ENCODE measurements at places on chromosomes 2 and 18.

DNA sequence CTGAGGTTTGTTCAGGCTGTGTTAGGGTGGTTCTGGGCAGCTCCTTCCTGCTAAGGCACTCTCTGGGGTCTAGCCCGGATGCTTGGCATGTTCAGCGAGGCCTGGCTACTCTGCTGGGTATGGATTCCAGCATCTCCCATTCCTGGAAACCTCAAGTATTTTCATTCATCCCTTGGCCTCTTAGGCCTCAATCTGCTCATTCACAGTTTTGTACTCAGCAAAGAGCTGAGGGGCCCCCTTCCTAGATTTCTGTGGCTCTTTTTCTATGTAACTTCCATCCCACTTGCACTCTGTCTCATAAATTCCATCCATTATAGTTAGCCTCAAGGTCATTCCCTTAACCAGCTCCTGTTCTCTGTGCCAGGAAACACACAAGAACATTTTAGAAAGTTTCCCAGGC is 798.8 kb upstream of the HS6ST1 start:
- no peak overlapping the region for H3K27ac ChIP-seq
- H3K27me3 ChIP-seq: no peaks in the 10 kb centered on the region
- no peaks in the 10 kb centered on the region for H3K4me1 ChIP-seq
- no peak for DNase-seq

DNA sequence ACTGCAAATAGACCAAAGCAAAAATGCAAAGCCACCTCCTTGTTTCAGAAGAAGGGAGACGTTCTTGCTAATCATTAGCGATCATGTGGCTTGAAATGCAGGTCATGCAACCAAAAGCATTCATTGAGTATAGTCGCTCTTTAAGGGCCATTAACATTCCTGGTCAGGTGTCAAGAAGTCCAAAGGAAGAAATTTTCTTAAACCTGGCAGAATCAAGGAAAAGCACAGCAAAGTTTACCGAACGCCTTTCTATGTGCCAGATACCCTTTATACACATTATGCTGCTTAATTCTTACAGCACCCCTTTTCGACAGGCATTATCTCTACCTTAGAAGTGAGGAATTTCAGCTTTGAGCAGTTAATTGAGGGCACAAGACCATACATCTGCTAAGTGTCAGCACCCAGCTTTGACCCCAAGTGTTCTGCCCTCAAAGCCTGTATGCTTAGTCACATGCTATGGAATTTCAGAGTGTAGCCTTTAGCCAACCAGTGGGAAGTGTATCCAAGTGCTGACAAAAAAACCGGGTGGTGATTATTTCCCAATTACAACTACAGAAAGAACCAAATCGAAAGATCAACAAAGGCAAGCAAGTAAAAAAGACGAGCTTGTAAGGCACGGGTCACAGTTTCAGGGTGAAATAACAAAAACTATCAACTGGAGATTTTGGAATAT is 70.8 kb downstream of the EPHA4 start:
- no peak overlapping the region for H3K4me3 ChIP-seq
- DNase-seq: no peak
- H3K27me3 ChIP-seq: no peaks in the 10 kb centered on the region
- no peak overlapping the region for H3K27ac ChIP-seq
- no peaks in the 10 kb centered on the region for H3K36me3 ChIP-seq

GRCh38 chr18:28372186-28372585 is 195.3 kb upstream of the CDH2 start:
- no peak overlapping the region for H3K27ac ChIP-seq
- no peak overlapping the region for H3K4me3 ChIP-seq
- H3K4me1 ChIP-seq: no peaks in the 10 kb centered on the region
- DNase-seq: no peak
- H3K36me3 ChIP-seq: no peaks in the 10 kb centered on the region

DNA sequence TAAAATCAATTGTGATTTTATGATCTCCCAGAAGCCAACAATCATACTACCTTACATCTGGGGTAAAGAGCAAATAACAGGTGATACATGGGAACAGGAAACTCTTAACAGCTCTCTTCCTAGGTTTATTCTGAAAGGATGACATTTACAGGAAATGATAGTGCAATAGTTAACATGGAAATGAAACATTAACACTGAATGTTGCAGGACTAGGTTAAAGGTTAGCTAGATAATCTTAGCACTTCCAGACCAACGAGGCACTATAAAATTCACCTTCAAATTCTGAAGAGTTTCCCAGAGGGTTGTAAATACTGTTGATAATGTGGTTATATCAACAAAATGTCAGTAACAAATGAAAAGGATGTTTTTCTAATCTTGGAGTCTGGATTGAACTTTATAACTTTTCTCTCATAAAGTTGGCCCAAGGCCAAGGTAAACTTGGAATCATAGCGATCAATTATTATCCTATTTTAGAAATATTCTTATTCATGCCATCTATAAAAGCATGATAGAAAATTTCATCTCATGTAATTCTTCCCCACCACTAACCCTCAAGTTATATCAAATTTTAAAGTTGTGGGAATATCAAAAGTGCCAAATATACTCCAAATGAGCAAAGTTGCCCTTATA is 32.9 kb upstream of the GCG start:
- no peak overlapping the region for H3K4me3 ChIP-seq
- no peaks in the 10 kb centered on the region for H3K36me3 ChIP-seq
- no peak overlapping the region for H3K27ac ChIP-seq
- no peaks in the 10 kb centered on the region for H3K27me3 ChIP-seq

GRCh38 chr2:198055716-198056115 is 251.3 kb downstream of the PLCL1 start:
- H3K36me3 ChIP-seq: no peaks in the 10 kb centered on the region
- H3K27ac ChIP-seq: no peak overlapping the region
- no peak overlapping the region for H3K4me3 ChIP-seq

- no peak overlapping the region for H3K27ac ChIP-seq
- H3K4me3 ChIP-seq: no peak overlapping the region
- DNase-seq: no peak
- peaks cover 63% of the 10 kb centered on the region for H3K36me3 ChIP-seq
These were observed 17.5 kb upstream of the CEP192 start for GRCh38 chr18:12973562-12974213.

DNA sequence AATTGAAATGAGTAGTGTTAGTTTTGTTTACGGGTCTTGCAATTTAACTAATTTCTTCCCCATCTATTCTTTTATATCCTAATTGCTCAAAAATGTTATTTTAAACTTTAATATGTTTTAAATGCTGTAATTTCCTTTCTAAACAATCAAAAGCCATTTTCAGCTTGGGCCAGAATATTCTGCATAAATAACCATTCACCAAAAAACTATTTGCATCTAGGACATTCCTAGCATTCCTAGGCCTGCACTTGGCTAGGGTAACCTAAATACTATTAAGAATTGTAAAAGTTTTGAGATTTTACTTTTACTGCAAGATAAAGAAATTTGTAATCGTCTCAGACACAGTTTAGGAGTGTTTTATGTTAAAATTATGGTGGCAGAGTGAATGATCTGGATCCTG is 7.8 kb upstream of the ETAA1 start:
- no peaks in the 10 kb centered on the region for H3K4me1 ChIP-seq
- H3K27me3 ChIP-seq: no peaks in the 10 kb centered on the region

DNA sequence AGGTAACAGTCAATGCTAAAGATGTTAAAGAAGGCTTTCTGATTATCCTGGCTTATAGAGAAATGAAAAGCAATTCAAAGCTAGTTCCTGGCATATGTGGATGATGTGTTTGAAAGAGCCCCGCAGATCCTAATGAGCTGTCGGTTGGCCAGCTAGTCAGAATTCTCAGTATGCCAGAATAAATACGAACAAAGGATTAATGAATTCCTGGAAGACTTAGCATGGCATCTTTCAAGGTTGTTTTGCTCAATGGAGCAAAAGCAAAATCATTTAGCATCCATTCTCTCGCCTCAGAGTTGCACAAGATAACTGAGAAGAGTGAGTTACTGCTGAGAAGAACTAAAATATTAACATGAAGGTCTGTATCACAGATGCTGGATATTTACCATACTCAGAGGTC is 307.6 kb downstream of the RIT2 start:
- no peaks in the 10 kb centered on the region for H3K36me3 ChIP-seq
- DNase-seq: no peak
- no peak overlapping the region for H3K27ac ChIP-seq
- H3K4me3 ChIP-seq: no peak overlapping the region
- H3K4me1 ChIP-seq: no peaks in the 10 kb centered on the region

DNA sequence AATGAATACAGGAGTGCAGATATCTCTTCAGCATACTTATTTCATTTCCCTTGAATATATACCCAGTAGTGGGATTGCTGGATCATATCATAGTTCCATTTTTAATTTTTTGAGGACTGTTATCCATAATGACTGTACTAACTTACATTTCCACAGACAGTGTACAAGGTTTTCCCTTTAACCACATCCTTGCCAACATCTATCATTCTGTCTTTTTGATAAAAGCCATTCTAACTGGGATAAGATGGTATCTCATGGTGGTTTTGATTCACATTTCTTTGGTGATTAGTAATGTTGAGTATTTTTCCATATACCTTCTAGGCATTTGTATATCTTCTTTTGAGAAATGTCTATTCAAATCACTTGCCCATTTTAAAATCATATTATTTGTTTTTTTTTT is 325.2 kb downstream of the CYP26B1 start:
- no peak overlapping the region for H3K4me3 ChIP-seq
- no peaks in the 10 kb centered on the region for H3K36me3 ChIP-seq
- no peaks in the 10 kb centered on the region for H3K4me1 ChIP-seq
- H3K27me3 ChIP-seq: peaks cover 3% of the 10 kb centered on the region
- H3K27ac ChIP-seq: no peak overlapping the region

DNA sequence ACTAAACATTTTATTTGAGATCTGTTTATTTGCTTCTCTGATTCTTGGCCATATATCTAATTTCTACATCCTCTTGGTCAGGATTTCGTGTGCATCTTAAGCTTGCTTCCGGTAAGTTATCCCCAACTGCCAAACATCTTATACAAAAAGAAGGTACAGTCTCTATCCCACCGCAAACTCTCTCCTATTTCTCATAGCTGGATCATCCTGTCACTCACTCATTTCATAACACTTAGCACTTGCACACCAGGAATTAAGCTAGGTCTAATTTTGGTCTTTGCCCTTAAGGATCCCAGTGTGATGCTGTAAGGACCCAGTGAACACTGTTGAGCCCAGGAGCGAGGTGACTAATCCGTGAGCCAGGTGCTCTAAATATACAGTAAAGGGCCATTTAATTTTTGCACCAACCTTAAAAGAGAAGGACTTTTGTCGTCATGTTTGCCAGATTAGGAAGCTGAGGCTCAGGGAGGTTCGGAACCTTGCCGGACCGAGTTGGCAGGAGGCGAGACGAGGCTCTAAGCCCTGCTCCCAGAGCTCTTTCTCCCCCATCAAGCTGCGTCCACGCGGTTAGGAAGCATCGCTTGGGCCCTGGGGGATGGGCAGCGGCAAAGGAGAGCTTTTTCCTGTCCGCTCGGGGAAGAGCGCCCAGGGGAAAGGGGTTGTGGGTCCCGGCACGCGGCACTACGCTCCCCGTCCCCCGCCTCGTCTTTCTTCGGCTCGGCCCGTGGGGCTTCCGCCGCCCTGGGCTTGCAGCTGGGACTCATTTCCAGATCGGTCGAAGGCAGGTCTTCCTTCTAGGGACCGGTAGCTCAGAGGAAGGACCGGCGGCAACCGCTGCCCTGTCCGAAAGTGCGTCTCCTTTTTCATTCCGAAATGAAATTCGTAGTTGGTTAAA is 4.1 kb upstream of the ITPRIPL1 start:
- H3K27me3 ChIP-seq: no peaks in the 10 kb centered on the region
- H3K36me3 ChIP-seq: peaks cover 3% of the 10 kb centered on the region
- H3K4me3 ChIP-seq: peak overlapping the region; percentile 62
- peak; percentile 48 for DNase-seq
- H3K27ac ChIP-seq: peak overlapping the region; percentile 15
- peaks cover 13% of the 10 kb centered on the region for H3K4me1 ChIP-seq

Data from common myeloid progenitor, CD34-positive (primary cell).